ENCODE measurements at places on chromosomes 12 and 14.
A peak's percentile ranks its signal among the peaks of the same experiment; 100 is the strongest.

GRCh38 chr12:13534645-13535398, 338.3 kb downstream of the EMP1 start:
- peak; percentile 65 for DNase-seq

GRCh38 chr14:91173221-91173670, 59.4 kb downstream of the DGLUCY start:
- peak; percentile 63 for DNase-seq

DNA sequence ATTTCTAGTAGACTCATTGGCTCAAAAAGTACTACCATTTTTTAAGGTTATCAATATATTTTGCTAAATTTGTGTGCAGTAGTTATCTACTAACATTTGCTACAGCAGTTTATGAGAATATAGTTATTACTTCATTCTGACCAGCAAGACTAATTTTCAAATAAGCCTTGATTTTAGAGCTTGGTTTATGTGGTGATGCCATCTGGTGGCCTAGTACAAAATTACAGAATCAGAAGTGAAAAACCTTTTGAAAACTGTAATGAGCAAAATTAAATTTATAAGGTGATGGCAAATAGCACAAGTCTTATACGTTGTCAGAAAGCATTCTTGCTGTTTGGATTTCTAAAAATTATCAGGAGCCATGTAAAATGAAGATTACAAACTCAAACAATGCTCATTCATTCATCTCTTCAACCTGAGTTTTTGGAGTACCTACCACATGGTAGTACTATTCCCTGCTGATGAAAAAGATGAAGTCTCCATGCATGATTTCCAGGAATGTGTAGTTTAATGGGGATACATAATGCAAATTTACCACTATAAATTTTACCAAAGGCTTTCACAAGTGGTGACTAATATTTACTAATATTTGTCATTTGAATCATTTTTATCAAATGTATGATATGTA, 51.0 kb downstream of the MAGOHB start:
- DNase-seq: peak; percentile 36

DNA sequence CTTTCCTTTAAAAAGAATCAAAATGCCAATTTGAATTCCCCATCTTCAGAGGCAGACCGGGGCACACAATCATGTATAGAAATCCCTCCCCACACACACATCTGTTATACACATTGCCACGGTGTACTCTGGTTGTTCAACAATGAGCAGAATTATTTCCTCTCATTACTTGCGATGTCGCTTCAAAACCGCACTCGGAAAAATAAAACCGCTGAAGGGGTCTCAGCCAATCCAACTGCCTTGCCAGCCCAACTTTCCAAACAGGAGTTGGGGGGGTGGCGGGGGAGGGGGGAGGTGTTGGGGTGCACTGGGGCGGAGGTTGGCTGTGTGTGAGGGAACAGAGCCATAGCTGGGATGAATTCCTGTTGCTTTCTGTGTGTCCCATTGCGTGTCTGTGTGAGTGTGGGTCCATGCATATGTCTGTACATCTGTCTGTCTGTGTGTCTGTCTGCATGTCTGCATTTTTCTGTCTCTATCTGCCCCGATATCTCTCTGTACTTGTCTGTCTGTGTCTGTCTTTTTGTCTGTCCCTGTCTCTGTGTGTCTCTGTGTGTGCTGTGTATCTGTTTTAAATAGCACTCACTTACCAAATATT, 163.6 kb upstream of the TBX3 start:
- no peak for DNase-seq

- DNase-seq: peak; percentile 36
Measured at GRCh38 chr12:109736552-109737108, 23.0 kb downstream of the FAM222A start.

GRCh38 chr12:102062419-102062806, 622 bp upstream of the WASHC3 start:
- DNase-seq: no peak

- no peak for DNase-seq
Measured at GRCh38 chr12:96172981-96173380, 21.2 kb upstream of the ELK3 start.

- no peak for DNase-seq
Measured at GRCh38 chr12:67792185-67792584, 143.6 kb downstream of the DYRK2 start.

Data from RPMI8226 (cell line).